SIG-M5 (cell line): ENCODE measurements at places on chromosomes 5 and 9.

DNA sequence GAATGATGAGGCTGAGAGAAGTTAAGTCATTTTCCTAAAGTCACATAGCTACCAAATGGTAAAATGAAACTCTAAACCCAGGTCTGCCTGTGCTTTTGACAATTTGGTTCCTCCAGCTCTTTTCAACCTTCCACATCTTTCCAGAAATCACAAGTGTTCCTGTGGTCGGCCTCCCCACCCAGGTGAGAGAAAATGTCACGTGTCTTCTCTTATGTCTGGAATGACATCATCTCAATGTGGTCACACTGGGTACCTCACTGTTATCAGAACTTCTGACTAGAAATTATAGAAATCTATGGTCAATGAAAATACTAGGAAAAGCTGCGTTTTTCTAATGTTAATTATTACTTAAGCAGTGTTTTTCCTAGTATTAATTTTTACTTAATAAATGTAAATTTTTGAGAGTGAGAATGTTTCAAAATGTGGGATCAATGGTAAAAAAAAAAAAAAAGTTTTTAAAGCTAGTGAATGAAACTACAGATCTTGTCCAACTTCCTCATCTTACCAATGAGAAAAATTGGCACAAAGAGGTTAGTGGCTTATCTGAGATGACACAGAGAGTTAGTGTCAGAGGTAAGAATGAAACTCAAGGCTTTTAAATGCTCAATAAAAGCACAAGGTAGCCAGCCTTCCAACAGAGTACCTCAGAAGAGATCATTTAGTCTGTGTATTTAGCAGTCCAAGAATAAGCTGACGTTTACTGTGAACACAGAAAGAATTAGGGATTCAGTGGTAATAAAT is 228.7 kb upstream of the NR4A3 start:
- no peak for DNase-seq

DNA sequence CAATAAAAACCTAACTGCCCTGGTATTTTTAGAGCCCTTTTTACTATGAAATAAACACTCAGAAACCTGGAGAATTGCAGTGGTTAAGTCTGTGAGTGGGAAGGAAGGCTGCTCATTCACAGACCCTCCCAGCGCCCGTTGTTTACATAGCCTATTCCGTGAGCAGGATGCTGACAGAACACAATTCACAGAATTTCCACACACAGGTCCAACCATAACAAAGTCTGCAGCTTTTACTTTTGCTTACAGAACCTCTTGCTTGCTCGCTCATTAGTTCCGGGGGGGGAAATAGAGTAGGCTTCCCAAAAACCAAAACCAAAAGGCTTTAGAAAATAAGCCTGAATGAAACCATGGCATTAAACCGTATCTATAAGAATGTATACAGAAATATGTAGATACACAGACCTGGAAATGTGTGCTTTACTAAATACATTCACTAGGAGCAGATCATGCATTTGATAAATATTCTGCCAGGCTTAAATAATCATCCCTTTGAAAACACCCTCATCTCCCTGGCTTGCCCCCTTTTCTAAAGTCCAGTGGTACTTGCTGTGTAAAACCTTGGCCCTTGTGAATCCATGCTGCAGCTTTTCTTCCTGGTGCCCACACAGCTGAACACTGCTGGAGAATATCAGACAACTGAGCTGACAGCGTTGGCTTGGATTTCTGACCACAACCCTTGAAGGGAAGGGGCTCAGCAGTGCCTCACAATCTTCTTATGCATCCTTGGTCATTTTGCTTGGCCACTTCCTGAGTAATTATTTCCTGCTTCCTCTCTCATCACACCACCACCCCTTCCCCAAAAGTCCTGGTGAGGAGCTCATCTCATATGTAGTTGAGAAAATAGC is 128.0 kb downstream of the FANCC start:
- DNase-seq: no peak

GRCh38 chr9:131169563-131170240 is 44.3 kb downstream of the NUP214 start:
- no peak for DNase-seq

DNA sequence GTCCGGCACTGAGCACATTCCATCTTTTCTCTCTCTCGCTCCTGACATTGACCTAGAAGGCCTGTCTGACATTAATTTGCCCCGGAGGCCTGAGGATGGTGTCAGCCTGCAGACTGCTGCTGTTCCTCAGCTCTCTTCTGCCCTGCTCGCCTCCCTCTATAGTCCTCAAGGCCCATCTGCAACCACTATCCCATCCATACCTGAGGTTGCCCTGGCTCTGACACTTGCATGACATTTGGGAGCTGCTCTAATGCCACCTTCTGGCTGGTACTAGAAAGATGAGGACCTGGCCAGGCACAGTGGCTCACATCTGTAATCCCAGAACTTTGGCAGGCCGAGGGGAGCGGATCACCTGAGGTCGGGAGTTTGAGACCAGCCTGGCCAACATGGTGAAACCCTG is 38.6 kb upstream of the GGTA1 start:
- DNase-seq: no peak

DNA sequence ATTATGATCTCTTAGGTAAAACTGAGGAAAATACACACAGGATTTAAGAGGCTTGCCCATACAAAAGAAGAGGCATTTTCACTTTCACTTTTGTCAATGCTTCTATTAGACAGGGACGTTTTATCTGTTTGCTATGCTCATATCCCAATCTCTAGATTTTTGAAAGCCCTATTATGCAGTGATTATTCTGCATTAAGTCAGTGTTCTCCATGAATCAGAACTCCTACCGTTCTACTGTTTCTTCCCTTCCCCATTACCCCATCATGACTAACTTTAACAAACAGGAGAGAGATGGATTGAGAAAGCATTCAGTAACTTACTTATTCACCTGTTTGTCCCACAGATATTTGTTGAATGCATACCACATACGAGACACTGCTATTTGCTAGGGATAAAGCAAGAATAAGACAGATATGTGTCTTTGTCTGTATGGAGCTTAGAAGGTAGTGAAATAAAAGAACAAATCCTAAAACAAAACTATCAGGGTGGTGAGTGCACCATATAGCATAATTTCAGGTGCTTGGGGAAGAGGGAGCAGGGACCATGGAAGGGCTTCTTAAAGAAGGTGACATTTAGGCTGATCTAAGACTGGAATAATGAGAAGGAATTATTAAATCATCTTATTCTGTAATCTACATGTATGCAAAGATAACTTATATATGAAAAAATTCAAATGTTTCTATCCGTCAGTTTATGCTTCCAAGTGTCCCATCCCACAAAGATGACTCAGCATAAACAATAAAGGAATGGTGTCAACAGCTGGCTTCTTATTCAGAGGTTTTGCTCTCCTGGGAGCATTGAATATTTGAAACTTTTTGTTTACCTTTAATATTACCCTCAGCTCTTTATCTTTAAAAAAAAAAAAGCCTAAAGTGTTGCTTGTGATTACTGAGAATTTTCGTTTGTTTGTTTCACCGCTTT is 328.1 kb downstream of the HINT1 start:
- no peak for DNase-seq

GRCh38 chr5:126883564-126884245 is 106.8 kb downstream of the LMNB1 start:
- DNase-seq: no peak

GRCh38 chr9:69500896-69501295 is 171.3 kb downstream of the APBA1 start:
- no peak for DNase-seq

DNA sequence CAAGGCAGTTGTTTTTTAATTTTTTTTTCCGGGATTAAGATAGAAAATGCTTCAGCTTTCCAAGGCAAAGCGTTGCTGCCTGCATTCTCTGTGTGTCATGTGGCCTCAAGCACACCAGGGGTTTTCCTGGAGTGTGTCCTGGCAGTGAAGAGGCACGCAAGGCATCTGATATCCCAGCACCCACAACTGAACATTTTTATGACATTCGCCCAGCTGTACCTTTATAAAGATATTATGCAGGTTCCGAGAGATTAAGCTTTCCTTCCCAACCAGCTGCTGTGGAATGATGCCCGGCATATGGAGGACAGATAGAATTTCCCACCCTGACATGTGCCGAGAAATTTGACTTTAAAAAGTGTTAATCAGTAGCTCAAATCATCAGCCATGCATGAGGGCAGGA is 205.6 kb downstream of the GADD45G start:
- no peak for DNase-seq

DNA sequence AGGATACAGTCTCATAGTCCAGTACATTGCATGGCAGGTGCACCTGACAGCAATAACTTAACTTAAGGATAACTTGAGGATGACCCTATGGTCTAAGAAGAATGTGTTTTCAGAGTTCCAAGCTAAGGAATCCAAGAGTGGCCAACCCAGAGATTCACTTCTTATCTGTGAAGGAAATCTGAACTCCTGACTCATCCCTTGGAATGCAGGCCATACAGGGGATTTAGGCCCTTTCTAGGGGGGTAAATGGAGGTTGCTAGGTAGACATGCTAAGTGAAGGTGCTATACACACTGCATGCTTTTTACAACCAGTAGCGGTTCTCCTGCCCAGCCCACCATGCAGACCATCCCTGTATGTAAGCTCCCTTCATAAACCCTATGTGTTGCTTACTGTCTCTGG is 50.4 kb downstream of the HTR1A start:
- DNase-seq: no peak

GRCh38 chr5:32790411-32790951 is 79.4 kb downstream of the NPR3 start:
- no peak for DNase-seq

DNA sequence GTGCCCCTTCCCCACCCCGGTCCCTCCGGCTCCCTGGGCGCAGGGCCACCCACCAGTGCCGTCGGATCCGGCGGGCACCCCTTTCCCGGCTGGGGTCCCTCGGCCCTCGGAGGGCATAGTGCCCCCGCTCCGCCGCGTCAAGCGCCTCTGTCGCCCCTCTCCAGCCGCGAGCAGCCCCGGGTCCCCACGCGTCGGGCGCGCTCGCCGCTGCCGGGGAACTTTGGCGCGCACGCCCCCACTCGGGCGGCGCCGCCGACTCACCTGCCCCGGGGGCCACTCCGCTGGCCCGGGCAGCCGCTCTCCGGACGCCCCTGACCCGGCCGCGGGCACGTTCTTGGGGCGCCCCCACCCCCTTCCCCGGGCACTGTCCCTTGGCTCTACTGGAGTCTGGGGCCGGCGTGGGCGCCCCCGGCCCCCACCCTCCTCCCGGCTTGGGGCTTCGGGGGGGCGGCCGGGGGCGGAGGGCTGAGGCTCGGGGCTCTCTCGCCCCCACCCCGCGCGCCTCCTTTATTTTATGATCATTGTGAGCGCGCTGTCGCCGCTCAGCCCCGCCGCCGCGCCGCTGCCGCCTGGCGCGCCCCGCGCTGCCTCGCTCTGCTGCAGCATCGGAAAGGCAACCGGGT is 1.1 kb upstream of the FAM78A start:
- no peak for DNase-seq

- no peak for DNase-seq
Observed at GRCh38 chr5:56490971-56491468, 257.9 kb upstream of the ANKRD55 start.

GRCh38 chr9:91428436-91428835 is 4.8 kb upstream of the NFIL3 start:
- DNase-seq: no peak
